ENCODE measurements at places on chromosomes 2 and 18.

GRCh38 chr18:56373601-56374000 lies 264.8 kb downstream of the TXNL1 start:
- no peak for DNase-seq

GRCh38 chr2:178295906-178296305 lies 101.6 kb downstream of the OSBPL6 start:
- no peak for DNase-seq

DNA sequence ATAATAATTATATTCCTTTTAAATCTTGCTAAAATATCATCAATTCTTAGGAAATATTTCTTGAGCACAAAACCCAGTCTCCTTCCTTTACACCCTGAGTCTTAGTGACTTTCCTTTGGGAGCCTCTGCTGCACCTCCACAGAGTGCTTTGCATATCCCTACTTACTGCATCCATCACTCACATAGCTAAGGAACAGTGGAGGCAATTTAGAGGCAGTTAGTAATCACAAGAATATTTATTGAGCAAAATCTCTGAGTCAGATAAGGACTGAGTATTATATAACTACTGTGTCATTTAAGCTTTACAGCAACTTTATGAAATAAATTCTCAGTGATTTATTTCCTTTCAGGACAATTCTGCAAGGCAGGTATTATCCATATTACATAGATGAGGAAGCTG lies 327.7 kb downstream of the TMX3 start:
- no peak for DNase-seq

- no peak for DNase-seq
Observed at GRCh38 chr2:108614043-108614545, 79.8 kb downstream of the LIMS1 start.

DNA sequence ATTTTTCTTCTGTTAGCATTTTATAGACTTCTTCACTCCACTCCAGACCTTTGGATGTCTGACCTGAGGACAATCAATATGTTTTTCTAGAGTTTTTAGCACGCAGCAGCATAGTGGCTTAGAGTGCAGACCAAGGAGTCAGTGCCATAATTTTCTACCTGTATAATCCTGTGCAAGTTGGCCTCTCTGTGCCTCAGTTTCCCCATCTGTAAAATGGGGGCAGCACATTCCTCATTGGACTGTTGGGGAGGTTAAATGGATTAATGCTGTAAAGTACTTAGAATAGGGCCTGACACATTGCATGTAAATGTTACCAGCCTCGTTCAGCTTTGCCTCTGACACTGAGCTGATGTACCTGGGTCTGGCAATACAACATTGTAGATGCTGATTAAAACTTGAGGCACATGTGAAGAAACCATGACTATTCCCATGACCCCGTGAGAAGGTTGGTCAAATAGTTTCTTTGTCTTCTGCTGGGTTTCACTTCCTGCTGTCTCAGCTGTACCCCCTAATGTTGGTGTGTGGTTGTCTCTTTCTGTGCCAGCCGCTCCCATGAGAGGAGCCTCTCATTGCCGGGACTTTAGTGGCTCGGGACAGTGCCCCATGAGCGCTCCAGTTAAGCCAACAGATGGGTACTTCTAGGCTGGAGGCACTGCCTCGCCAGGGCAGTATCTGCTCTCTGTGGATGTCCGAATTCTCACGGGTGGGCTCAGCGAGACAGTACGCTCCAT lies 125.3 kb downstream of the SH3RF3 start:
- DNase-seq: no peak

GRCh38 chr2:85864654-85865053 lies 24.1 kb downstream of the ST3GAL5 start:
- no peak for DNase-seq

DNA sequence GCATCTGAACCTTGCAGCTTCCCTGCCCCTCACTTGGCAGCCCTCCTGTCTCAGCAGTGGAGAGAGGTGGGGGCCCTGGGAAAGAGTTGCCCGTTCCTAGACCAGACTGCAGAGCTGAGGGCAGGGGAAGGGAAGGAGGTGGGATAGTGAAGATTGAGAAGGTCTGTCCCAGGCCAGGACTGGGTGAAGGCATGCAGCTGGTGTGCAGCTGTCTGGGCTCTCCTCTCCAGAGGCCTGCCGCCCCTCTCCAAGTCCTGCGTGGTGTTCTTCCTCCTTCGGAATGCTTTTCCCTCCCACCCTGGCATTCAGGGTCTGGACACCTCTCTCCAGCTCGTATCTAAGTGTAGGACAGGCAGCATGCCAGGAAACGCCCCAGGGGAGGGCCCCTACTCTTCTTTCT lies 323.5 kb downstream of the CELF4 start:
- DNase-seq: no peak

GRCh38 chr2:38202713-38203445 lies 126.9 kb upstream of the CYP1B1 start:
- no peak for DNase-seq

- no peak for DNase-seq
Observed at GRCh38 chr2:28640260-28640907, 111.2 kb upstream of the PPP1CB start.

DNA sequence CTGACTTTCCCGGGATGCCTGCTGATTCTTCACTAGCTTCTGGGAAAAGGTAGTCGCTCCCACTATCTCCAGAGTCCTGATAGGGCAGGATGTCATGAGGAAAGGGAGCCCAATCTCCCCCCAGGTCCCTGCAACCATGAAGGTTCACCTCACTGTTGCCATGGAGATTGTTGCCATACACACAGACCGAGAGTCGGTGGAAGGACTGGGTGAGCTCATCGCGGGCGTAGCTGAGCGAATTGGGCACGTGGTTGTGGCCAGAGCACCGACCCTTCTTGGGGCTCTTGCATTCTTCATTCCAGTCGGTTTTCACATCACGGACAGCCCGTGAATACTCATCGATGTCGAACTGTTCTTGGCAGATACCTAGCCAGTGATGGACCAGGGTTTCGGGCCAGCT lies 97.4 kb downstream of the MEP1B start:
- no peak for DNase-seq

GRCh38 chr2:113848758-113849415 lies 41.0 kb upstream of the ACTR3 start:
- no peak for DNase-seq

DNA sequence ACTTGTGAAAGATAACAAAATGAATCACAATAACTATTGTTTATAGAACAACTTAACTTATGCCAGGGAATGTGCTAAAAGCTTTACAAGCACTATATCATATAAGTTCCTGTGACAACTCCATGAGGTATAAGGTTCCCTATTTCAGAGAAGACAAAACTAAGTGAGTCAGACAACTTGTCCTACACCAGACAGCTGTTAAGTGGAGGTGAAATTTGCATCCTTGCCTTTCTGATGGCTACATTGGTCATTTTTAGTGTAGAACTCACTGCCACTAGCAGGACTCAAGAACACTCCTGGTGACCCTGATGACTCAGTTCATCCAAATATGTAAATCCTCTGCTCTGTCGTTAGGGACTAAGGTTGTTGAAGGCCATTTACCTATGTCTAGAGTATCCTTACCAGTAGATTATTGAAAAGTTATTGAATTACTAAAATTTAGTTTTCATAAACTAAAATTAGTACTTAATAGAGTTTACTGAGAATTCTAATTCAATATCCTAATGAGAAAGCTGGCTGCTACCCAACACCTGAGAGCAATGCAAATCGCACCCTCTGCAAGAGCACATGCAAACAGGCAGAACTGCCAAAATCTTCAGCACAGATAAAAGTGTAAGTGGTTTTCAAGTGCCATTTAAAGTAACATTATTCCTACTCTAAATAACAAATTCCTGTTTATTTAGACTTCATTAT lies 636.2 kb downstream of the NRXN1 start:
- no peak for DNase-seq

DNA sequence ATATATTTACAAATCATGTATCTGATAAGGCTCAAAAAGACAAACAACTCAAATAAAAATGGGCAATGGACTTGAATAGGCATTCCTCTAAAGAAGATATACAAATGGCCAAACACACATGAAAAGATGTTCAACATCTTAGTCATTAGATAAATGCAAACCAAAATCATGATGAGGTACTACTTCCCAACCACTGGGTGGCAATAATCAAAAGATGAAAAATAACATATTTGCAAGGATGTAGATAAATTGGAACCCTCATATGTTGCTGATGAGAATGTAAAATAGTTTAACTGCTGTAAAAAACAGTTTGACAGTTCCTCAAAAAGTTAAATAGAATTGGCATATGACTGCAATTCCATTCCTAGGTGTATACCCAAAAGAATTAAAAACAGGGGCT lies 132.3 kb downstream of the TTC32 start:
- DNase-seq: no peak

DNA sequence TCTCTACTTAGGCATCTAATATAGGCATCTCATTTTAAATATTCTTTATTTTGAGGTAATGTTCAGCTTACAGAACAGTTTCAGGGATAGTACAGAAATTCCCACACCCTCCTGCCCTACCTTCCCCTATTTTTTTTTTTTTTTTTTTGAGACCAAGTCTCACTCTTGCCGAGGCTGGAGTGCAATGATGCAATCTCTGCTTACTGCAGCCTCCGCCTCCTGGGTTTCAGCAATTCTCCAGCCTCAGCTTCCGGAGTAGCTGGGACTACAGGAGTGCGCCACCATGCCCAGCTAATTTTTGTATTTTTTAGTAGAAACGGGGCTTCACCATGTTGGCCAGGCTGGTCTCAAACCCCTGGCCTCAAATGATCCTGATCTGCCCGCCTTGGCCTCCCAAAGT lies 97.6 kb downstream of the EPB41L5 start:
- no peak for DNase-seq

GRCh38 chr18:60292186-60292585 lies 80.4 kb downstream of the MC4R start:
- no peak for DNase-seq

GRCh38 chr2:191556463-191556862 lies 121.5 kb upstream of the NABP1 start:
- DNase-seq: no peak

DNA sequence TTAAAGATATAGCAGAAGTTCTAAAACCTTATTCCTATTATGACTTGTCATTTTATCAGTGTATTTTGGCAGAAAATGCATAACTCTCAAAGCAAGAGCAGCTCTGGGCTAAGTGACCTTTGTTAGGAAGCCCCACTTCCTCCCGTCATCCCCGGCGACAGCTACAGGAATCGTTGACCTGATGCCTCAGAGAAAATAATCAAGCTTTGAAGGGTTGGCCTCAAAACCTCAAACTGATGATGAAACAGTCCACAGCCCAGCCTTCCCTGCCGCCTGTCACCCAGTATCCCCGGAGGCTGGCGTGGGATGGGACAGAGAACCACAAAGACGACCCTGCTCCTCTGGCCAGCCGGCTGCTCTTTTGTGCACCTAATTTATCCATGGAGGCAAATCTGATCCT lies 65.3 kb downstream of the KCNF1 start:
- no peak for DNase-seq

DNA sequence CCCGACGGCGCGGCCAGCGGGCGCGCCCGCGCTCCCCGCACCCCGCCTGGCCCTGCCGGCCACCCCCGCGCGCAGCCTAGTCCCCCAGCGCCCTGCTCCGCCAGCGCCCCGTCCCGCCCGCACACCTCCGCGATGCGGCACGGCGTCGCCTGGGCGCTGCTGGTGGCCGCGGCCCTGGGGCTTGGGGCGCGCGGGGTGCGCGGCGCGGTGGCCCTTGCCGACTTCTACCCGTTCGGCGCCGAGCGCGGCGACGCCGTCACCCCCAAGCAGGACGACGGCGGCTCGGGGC lies 232 bp downstream of the SNED1 start:
- DNase-seq: no peak

DNA sequence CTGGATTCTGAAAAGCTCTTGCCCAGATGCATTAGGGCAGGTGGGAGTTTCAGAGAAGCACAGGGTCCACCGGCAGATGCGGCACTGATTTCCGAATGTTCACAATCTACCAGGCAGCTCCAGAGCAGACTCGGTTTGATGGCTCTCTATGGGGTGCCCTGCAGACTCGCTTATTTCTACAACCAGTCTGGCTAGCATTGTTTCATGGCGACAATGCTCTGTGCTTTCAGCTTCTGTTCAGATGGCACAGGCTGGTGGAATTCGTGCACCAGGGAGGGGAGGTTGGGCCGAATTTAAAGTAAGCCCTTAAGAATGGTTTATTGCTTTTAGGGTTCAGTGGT lies 9.9 kb downstream of the MYT1L start:
- no peak for DNase-seq

DNA sequence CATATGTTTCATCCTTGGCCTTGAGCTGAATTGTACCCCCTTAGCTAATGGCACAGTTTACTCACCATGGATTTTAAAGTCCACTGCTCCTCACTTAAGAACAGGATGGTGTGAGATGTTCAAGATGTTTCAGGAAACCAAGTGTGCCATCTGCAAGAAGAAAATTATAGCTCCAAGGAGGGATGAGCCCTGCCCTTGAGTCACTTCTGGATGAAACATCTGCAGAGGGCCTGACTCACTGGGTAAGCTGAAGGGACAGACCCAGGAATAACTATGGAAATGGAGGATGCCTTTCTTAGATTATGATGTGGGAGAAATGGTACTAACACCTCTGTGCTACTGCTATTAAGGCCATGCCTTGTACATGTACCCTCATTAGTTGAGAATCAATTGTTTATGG lies 6.4 kb downstream of the MARS2 start:
- DNase-seq: no peak

GRCh38 chr2:35871672-35872071 lies 483.9 kb upstream of the CRIM1 start:
- no peak for DNase-seq

DNA sequence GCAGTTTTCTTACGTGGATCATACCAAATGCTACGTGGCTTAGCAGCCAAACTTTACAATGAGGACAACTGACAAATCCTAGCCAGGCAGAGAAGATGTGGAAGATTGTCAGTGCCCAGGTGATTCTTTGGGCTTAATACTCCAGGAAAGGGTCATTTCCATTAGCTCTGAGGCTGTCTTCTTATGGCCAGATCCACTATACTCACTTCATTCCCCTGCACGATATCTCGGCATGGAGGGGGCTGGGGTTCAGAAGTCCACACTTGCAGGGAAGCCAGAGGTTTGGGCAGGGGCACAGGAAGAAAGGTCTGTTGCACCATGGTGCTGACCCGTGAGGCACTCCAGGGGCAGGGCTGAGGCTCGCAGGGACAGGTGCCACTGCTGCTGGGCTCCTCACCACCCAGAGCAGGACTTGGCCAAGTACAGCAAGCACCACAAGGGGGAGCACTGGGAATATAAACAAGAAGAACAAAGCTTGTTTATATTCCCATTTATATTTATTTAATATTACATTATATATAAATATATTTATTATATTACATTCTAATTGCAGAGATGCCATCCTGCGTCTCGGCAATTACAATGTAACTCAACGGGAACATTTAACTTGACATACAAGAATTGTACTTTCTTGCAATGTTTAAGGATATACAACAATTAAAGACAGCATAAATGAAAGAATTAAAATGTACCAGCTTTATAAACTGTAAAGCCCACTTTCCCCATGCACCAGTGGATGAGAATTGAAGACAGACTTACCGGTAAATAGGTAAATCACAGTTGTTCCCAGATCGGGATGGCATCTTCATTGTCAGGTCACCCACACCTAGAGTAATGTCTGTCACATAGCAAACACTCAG lies 27.2 kb downstream of the CLUL1 start:
- DNase-seq: peak; percentile 24

GRCh38 chr2:69667805-69668382 lies 24.4 kb upstream of the AAK1 start:
- no peak for DNase-seq

- no peak for DNase-seq
Observed at GRCh38 chr18:61772293-61772848, 120.4 kb downstream of the RNF152 start.

Measured in stimulated activated CD8-positive, alpha-beta memory T cell treated with anti-CD3 and anti-CD28 coated beads, Interleukin-7, amount 100 ng/mL, for 4 hours (primary cell).